ENCODE measurements at places on chromosomes 7 and 10.

DNA sequence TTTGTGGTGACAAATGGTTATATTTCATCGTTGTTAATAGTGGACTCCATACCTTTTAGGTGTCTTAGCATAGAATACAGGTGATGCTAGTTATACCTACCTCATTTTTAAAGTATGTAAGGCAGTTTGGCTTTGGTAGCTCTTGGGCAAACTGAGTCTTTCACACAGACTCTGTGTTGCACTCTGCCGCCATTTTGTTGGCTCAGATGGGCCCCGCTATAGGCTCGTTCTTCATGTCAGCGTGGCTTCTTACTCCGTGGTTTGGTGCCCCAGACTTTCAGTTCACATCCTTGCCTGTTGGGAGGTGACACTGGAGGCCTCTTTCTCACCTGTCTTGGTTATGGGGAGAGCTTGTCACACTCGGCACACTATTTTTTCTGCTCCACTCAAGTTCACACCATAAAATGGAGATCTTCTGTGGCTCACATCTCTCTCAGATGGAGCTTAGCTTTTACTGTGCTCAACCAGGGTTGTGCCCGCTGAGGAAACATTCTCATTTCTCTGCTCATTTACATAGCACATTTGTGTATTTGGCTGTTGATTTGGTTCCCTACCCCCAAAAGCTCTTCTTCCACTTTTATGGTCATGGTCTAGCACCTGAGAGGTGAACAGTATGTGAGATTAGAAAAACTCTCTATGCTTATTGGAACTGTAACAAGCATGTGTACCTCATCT, 178.5 kb downstream of the ARID5B start:
- DNase-seq = no peak

DNA sequence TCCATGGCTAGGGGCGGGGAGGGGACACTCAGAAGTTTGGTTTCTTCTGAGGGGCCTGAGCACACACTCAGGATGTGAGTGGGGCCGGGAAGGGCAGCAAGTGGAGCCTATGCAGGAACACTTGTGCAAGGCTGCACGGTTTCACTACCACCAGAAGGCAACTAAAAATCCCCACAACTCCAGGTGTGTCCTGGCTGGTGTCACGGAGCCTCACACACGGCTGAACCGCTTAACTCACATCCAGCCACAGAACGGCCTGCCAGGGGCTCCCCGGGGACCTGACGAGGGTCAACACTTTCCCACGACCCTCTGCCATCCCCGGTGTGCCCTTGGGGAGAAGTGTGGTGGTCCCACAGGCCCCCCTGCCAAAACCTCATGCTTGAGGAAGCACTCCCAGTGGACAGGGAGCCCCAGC, 173.9 kb downstream of the ELFN1 start:
- peak; percentile 43 for DNase-seq

GRCh38 chr10:102945962-102946361, 27.9 kb downstream of the CNNM2 start:
- no peak for DNase-seq

GRCh38 chr10:3655528-3655927, 129.5 kb downstream of the KLF6 start:
- no peak for DNase-seq

GRCh38 chr10:21431799-21432198, 93.7 kb downstream of the SKIDA1 start:
- DNase-seq = no peak

DNA sequence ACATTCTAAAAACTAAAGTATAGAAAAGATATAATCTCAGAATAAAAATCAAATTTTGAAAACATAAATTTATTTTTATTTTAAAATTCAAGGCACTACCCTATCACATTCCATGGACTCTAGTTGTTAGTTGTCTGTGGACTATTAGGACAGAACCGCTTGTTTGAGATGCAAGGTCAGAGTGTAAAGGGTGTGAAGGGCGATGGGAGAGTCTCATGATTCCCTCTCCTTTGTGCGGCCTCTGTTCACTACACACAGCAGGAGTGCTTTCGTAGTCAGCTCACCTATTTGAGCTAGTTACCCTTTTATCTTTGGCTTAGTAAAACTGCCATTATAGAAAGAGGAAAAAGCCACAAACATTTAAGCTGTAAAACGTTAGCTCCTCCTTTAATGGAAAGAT, 189.8 kb upstream of the TEX47 start:
- DNase-seq = no peak

GRCh38 chr7:8564281-8564680, 130.9 kb downstream of the NXPH1 start:
- DNase-seq = no peak

- no peak for DNase-seq
Measured at GRCh38 chr7:204326-204725, 12.0 kb downstream of the FAM20C start.

DNA sequence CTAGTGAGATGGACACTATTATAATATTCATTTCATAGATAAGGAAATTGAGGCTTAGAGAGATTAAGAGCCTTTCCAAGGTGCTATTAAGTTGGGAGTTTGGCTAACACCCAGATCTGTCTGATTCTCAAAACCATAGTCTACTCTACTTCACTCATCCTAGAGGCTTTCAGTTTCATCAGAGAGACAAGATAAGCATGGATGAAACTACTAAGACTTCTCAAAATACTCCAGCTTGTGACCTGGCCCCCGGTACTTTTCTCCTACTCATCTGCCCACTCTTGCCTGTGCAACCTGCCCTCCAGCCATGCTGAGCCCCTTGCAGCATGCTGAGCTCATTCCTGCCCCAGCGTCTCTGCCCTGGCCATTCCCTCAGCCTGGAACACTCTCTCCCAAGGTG, 12.2 kb upstream of the SLC35B4 start:
- DNase-seq = no peak

GRCh38 chr7:31099451-31100444, 47.6 kb downstream of the ADCYAP1R1 start:
- no peak for DNase-seq

DNA sequence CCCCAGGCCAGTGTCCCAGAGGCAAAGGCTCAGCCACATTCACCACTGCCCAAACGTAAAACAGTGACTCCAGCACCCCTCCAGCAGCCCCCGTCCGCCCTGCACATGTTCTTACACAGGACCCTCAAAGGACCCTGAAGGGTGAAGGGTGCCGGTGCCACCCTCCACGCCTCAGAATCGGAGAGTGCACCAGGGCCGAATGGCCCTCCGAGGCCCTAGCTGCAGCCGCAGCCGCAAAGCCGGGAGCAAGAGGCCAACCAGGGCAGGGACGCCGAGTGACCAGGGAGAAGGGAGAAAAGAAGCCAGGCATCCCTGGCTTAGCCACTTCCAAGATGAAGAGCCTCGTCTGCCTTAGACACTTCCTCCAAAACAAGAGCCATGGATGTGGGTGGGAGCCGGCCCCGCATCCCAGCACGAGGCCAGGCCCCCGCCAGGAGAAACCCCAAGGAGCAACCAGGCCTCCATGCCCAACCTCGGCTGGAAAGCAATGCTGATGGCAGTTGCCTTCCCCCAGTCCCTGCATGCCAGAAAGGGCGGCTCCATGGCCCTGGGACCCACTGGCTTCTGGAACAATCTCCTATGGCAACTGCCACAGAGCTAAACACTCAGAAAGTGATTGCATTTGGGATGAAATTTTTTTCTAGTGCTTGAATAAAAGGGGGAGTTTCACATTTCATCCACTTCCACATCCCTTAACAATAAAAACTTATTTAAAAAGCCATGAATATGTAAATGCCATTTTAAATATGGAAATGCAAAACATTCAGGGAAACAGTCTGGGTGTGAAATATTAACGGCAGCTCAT, 92.3 kb downstream of the MAD1L1 start:
- no peak for DNase-seq

DNA sequence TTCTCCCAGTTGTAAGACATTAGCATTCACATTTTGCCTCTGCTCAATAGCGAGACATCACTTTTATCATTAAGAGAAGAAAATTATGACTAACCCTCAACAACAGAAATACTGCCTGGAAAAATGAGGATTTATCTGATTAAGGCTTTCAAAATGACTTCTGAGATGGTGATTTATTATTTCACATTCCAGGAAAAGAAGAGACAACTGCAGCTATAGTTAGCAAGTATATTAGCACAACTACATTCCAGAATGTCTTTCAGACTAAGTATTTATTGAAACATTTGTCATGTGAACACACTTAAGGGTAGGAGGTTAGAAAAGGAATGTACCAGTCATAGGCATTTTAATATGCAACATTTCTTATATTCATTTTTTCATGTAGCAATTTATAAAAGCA, 162.0 kb downstream of the IQUB start:
- DNase-seq = no peak

GRCh38 chr7:122438492-122438891, 133.9 kb upstream of the FEZF1 start:
- no peak for DNase-seq

- no peak for DNase-seq
Measured at GRCh38 chr7:77313085-77313484, 103.1 kb downstream of the GSAP start.

DNA sequence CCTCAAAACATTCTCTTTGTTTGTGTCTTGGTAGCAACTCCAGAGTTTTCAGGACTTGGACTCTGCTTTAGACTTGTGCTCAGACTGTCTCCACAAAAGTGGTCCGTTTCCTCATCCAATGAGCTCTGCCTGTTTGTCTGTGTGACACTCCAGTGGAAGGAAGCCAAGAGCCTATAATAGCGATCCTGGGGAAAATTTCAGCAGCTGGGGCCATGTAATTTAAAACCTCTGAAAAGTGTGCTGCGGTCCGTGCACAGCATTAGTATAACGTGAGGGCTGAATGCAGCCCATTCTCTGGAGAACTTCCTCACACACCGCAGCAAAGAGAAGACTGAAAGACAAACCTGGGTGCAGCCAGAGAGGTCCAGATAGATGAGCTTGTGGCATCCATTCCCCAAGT, at the start of gene LRRC17:
Gene LRRC17, plus strand, starts transcription at position 259 of the 400 bp plus-strand sequence. CDS start 20,914 bp downstream, outside the sequence.
- DNase-seq = no peak

DNA sequence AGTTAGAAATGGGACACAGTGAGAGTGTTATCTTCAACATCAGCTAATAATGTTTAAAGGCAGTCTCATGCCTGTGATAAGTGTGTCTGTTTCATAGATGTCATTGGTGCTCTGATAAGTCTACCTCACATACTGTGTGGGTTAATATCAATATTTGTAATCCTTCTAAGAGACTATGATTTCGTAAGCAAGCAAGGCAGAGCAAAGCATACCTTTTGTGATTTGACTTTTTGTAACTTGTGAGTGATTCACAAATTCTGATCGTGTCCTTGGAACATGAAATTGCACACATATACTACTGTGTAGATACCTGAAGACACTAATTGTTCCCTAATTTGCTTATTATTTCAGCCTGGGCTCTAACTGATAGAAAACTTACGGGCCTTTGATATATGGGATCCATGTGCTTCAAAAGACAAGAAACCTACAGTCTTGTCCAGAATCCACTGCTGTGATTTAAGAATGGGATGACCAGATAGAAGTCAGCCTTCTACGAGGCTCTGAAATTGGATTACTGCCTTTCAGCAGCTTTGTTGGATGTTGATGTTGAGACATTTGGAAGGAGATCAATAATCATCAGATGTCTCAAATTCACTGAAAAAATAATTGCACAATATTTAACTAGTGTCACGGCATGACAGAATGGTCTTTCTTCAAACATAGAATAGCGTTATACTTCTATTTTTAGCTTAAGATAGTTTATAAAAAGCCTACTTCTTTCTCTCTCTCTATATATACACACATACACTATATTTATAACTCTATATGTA, 63.2 kb upstream of the KLF6 start:
- DNase-seq = no peak

GRCh38 chr7:100763556-100764140, 30.3 kb downstream of the ZAN start:
- no peak for DNase-seq

- DNase-seq = no peak
Measured at GRCh38 chr7:8785081-8785480, 351.7 kb downstream of the NXPH1 start.

DNA sequence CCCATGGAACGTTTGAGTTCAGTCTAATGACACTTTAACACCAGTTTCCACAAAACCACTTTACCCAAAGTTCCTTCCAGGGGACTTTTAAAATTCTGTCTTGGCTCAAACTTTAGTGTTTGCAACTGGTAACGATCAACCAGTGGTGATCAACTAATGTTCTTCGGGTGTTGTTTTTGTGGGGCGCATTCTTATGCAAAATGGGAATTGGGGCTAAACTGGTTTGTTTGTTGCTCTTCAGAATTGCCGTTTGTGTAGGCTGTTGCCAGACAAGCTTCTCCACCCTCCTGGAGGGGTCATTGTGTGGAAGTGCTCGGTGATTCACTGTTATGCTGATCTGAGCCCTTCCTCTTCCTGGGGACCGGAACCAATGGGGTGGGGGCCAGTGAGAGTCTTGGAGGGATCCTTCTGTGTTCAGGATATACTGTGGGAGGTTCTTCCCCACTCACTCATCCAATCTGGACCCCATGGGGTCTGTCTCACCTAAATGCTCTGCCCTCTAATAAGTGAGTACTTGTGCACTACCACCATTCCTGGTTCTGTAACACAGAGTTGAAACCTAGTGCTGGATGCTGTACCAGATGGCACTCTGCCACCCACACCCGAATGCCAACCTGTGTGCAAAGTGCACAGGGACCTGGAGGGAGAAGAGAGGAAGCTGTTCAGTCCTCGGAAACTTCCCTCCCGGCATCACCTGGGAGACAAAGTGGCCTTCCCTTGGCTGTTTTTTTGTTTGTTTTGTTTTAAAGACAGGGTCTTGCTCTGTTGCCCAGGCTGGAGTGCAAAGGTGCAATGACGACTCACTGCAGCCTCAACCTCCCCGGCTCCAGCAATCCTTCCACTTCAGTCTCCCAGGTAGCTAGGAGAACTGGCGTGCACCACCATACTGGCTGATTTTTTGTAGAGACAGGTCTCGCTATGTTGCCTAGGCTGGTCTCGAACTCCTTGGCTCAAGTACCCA, 2.1 kb downstream of the NFE2L3 start:
- DNase-seq = no peak

DNA sequence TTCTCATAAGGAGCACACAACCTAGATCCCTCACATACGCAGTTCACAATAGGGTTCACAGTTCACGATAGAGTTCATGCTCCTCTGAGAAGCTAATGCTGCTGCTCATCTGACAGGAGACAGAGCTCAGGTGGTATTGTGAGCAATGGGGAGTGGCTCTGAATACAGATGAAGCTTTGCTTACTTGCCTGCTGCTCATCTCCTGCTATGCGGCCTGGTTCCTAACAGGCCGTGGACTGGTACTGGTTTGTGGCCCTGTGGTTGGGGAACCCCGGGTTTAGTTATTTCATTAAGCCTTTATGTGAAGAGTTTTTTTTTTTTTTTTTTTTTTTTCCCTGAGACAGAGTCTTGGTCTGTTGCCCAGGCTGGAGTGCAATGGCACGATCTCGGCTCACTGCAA, 19.4 kb downstream of the SLK start:
- no peak for DNase-seq

DNA sequence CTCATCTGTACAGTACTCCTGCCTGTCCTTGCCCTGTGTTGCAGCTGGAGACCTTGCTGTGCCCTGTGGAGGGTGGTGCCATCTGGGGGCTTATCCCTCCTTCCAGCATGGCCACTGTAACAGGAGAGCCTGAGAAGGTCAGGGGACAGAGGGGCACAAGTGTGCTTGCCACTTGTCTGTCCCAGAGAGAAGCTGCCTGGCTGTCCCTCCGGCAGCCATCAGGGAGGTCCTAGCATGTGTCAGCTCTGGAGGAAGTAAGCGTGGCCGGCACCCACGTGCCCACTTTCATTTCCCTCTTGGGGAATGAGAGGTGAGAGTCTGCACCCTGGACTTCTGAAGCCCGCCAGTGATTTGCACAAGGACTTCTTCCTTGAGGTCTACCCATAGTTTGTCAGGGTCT, 97.0 kb upstream of the PPIF start:
- no peak for DNase-seq

GRCh38 chr7:112104120-112104519, 102.1 kb downstream of the DOCK4 start:
- no peak for DNase-seq

GRCh38 chr7:47550788-47551470, 31.0 kb downstream of the TNS3 start:
- DNase-seq = no peak
